B cell (primary cell): ENCODE measurements at places on chromosomes 3 and 15.

DNA sequence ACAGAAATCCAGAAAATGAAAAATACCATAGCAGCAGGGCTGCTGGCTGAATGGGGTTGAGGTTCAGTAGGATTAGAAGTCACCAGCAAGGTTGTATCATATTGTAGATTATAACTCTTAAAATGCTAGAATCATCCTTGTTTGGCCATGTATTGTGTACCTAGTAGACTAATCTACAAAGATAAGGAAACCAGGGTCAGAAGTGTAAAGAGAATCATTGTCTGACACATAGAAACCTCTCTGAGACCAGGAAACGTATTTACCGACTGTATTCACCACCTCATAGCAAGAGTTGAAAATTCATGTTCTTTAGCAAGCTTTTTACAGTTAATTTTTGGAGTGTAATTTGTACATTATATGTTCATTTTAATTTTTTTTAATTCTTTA, 168.8 kb downstream of the ECT2 start:
- DNase-seq = no peak

DNA sequence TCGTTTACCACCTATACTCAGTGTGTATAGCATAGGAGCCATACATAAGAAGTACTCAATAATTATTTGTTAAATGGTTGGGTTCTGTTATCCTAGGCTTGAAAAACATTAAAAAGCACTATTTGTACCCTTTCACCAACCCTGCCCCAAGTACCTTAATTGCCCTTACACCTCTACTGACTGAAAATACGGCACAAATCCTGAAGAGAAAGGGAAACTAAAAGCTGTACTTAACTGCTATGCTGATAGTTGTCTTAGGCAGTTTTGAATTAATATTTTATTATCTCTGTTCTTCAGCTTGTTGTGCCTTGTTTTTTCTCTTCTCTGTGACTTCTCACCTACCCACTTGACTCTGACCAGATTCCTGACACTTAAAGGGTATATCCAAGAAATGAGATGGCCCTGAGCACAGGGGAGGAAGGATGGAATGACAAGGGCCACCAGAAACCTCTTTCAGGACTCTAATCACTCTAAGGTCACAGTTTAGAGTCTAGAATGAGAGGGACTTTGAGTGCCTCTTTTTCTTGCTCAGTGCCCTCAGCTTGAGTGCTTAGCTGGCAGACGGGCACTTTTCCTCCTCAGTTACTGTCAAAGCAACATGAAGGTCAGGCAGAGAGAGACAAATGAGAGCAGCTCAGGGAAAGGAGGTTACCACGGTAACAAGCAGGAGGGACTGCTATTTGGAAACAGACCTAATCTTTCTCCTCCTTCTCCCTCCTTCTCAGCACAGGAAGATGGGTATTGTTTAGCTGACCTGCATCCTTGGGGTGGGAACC, 136.5 kb downstream of the ZNF609 start:
- peak; percentile 35 for DNase-seq

- DNase-seq = no peak
Measured at GRCh38 chr3:133941415-133941821, 45.7 kb upstream of the RAB6B start.

- DNase-seq = no peak
Measured at GRCh38 chr3:192848371-192849233, 69.1 kb downstream of the MB21D2 start.

- no peak for DNase-seq
Measured at GRCh38 chr3:61669203-61669602, 107.8 kb downstream of the PTPRG start.
